ENCODE measurements at places on chromosomes 5 and 9.

DNA sequence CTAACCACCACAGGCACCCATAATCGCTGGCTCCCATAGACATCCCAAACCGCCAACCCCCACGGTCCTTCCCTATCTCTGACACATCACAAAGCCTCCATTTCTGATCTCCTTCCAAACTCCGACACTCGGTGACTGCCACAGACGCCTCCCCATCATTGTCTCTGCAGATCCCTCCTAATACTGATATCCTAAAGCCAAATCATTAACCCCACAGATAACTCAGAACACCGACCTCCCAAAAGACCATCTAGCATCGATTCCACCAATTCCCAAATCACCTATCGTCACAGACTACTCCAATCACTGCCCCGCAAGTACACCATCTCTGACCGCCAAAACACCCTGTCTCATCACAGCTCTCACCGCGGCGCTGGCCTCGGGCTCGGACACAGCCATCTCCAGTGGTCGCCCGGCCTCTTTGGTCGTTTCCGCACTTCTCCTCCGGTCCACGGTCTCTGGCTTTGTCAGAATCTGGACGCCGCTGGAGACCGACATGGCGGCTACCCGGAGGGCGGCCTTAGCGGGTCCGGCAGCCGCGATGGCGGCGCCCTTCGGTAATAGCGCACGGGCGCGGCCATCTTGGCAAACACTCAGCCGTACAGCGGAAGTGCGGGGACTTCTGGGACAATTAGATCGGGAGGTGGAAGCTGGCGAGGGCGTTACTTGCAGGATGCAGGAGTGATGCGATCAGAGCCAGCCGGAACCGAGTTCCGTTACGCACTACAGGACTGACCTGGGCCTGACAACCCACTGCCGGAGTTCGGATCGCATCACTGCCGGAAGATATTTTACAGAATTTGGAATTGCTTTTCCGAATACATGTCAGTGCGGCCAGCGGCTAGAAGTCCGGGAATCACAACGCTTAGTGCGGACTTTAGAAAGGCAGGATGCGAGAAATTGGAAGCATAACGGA is at the start of gene ZFP37:
TSS of gene ZFP37 (minus strand) at position 534 of the 916 bp plus-strand sequence. CDS start at position 498, 36 bp downstream.
- DNase-seq, result peak; percentile 79

DNA sequence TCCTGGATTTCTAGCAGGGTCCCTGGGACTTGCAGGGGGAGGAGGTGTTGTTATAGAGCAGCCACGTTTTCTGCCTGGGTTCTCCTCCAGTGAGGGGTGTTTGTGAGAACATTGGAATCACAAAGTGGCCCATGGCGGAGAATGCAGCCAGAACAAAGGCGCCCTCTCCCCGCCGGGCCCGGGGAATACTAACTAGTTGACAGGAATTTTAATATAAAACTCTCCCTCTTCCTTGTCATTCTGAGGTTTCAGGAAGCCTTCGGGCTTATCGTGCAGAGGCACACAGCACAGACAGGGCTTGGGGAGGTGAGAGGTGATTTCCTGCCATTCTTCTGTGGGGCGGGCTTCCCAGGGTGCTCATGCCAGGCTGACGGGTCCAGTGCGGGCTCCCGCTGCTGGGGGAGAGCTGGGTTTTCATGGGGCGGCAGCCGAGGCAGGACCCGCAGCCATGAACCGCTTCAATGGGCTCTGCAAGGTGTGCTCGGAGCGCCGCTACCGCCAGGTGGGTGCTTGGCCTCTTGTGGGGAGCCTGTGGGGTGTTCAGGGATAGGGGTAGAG is 37.7 kb downstream of the RGS3 start:
- no peak for DNase-seq

- DNase-seq, result no peak
These were observed 364.1 kb downstream of the SPOCK1 start for GRCh38 chr5:137134920-137135532.

- DNase-seq, result no peak
These were observed 429.2 kb upstream of the SGCD start for GRCh38 chr5:155897761-155898160.

- DNase-seq, result no peak
These were observed 50.2 kb downstream of the C9orf50 start for GRCh38 chr9:129570450-129571297.
